ENCODE measurements at places on chromosomes 1 and 21.

DNA sequence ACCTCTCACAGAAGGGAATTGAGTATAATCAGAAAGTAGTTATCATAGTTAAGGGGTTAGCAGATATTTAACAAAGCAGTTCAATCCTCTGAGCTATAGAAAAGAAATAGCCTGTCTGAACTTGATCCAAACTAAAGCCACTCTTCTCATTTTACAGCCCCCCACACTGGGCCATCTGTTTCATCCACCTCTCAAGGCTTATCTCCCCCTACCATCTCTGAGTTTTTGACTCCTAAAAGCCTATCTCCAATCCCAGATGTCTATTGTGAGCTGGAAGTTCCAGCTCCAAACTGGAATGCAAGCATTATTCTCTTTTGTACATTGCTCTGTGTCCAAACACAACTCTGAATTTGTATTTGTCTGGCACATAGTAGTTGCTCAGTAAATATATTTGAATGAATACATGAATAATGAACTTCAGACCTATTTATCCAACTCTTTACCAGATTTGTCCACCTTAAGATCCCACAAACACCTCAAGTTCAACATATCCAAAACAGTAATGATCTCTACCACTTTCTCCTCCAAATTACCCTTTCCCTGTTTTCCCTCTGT, 98.1 kb downstream of the PLPP3 start:
- DNase-seq = no peak

DNA sequence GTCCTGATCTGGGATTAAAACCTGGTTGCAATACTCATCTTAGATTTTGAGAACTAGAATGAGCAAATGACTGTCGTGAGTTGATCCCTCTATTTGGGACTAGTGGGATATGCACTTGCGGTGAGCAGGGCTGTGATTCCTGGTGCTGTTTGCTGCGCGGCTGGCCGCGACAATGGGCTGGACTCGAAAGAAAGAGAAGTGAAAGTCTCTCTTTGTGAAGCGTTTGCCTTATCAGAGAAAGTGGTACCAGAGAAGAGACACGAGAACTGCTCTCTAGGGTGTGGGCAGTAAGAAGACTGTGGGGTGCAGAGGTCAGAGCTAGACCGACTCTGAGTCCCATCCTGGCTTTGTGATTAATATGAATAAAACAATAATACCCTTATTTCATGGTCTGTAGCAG, 8.6 kb downstream of the ST6GALNAC3 start:
- no peak for DNase-seq

DNA sequence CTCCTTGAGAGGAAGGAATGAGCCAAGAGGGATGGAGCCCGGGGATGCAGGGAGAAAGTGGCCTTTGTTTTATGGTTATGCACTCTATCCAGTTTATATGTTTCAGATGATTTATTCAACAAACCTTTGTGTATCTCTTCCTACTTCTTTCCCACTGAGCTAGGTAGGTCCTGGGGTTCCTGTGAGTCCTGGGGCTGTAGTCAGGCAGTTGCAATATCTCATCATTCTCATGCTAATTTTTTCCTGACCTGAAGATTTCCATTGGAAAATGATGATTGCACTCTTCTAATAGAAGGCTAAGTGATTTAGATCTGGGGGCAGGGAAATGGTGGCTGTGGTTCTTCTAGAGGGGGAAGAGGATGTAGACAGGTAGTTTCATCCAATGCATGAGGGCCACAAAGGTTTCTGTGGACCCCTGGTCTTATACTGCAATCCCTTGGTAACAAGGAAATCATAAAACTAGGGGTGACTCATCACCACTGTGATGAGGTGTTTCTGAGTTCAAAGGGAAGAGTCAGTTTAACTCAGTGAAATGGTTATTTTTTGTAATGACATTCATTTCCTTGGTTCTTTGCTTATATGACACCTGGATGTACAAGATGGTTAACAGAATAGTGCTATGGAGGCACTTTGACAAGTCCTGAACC, 20.2 kb downstream of the B3GALT5 start:
- DNase-seq = no peak

- no peak for DNase-seq
Observed at GRCh38 chr1:22747735-22748073, 37.1 kb downstream of the EPHB2 start.

GRCh38 chr21:29078869-29079767, 5.7 kb upstream of the CCT8 start:
- peak; percentile 21 for DNase-seq

DNA sequence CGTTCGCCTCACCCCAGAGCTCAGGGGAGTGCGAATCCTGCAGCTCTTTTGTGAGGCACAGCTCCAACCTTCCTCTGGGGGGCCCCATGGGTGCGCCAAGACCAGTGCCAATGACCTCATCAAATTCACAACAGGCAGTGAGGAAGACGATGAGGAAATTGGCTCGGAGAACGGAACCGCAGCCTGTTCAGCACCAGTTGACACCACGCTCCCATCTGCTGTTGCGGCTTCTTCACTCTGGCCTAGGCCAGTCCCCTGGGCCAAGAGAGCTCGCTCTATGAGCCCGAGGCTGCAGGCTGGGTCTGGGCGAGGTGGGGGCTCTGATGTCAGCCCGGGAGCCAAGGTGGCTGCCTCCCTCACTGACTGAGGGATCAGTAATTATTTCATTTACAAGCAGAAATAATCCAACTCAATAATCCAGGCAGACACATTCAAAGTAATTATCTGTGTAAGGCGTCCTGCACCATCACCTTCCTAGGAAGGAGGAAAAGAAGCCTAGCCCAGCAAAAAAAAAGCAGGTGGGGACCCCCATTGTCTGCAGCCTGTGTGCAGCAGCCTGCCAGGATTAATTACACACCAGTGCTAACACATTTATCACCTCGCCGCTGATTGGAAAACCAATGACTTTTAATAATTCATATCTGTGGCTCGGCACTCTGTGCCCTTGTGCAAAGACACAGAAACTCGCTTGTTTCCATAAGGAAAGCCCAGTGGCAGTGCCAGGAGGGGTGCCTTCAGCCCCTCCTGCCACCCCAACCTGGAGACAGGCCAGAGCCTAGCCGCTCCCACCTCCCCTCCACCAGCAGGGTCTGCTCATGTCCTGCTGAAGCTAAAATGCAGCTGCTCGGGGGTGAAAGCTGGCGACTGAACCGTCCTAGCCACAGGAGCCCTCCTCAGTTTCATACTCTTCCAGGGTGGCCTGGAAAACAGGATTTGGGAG, 1.9 kb downstream of the PLEKHA6 start:
- no peak for DNase-seq

- no peak for DNase-seq
Observed at GRCh38 chr1:114181356-114181755, 27.7 kb upstream of the SYT6 start.

GRCh38 chr1:42176902-42177519, 12.5 kb upstream of the GUCA2A start:
- no peak for DNase-seq

DNA sequence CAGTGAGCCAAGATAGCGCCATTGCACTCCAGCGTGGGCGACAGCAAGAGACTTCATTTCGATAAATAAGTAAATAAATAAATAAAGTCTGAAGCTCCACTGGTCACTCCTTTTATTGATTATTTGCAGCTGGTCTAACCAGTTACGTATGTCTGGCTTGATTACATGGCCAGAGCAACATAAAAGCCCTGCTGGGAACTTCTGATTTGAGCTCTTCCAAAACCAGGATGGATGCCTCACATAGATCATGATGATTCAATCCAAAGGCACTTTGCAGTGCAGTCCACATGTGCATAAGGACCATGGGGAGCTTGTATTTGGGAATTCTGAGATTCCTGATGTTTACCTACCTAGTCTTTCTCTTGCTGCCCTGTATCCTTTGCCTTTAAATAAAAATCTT, 24.0 kb downstream of the NSUN4 start:
- DNase-seq = no peak

DNA sequence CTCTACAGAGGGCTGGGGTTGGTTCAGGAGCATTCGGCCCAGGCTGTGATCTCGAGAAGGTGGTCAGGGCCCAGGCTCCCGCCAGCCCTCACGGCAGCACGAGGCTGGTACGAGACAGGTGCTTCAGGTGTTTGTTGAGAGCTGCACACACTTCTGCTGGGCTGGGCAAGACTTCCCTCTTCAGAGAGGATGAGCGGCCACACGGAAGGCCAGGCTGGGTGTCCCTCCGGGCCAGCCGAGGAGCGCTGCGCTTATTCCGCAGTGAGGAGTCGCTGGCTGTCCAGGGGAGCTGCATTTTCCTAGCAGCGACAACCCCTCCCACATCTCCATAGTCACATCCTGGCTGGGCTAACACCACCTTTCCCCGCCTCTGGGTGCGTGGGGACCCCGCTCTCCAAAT, 50.5 kb downstream of the PDE9A start:
- DNase-seq = no peak

DNA sequence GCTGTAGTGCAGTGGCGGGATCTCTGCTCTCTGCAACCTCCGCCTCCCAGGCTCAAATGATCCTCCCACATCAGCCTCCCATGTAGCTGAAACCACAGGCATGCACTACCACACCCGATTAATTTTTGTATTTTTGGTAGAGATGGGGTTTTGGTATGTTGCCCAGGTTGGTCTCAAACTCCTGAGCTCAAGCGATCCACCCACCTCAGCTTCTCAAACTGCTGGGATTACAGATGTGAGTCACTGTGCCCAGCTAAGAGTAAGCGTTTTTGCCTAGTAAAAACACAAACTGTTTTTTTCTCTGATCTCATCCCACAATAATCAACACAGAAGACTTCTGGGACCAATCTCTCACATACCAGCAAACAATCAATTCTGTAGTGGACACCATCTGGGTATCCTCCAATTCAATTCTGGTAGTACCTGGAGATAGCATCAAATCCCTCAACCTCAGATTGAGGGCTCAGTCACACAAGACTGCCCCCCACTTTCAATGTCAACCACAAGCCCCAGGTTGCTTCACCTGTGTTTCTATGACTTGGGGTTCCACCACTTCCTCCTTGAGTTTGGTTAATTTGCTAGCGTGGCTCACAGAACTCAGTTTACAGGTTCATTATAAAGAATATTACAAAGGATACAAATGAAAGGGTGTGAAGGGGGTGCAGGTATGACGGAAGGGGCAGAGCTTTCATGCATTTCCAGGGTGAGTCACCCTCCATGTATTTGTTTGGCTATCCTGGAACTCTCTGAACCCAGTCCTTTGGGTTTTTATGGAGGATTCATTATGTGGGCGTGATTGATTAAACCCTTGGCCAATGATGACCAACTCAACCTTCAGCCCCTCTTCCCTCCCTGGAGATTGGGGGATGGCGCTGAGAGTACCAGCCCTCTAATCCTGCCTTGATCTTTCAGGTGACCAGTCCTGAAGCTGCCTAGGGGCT, 40.0 kb upstream of the RHOU start:
- no peak for DNase-seq

GRCh38 chr1:15181564-15181963, 28.0 kb downstream of the TMEM51 start:
- no peak for DNase-seq

DNA sequence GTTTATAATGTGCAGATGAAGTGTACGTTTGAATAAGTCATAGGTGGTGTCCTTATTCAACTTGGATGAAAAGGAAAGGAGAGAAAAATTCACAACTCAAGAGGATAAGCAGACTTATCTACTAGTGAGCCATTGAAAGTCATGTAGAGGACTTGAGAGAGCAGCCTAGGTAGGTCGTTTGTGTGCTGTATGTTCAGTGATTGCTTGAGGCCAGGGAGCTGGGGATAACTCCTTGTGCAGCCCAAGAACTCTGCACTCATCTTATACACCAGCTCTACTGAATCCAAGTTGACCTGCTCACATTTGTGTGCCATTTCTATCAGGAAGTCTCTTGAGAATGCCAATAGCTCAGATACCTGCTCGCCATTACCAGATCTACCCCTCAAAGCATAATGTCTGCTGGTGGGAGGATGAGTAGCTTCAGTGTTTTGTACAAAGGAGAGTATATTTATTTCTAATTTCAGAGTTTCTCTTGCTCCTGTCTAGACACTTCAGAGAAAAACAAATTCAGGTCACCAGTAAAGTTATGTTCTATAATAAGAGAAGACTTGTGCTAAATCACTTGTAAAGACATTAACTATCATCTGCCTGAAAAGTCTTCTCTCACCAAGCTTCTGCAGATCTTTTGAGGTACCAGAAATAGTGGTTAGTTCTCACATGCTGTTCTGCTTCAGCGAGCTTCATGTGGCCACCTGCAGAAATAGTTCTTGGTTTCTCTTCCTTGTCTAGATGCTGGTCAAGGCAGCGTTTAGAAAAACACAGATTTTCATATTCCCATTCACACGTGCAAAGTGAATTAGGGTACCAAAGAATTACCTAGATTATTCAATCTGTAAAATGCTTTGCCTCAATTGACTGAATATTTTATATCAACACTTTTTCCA, 10.8 kb downstream of the S1PR1 start:
- DNase-seq = peak; percentile 23

GRCh38 chr1:93764366-93764750, 82.7 kb upstream of the BCAR3 start:
- no peak for DNase-seq

DNA sequence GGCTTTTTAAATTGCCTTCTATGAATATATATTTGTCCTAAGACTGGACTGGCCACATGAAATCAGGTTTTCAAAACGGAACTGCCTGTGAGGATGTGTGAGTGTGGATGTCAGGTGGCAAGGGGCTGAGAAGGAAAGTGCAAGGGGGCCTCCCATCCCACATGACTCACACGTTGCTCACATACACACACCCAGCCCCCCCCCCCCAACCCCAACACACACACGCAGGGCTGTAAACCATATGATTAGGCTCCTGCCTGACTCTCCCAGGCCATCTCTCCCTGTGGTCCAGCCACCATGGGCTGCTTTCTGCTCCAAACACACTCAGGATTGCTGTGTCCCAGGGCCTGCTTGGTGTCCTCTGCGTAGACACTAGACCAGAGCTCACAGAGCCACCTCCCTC, 22.4 kb downstream of the DEGS1 start:
- DNase-seq = peak; percentile 4

DNA sequence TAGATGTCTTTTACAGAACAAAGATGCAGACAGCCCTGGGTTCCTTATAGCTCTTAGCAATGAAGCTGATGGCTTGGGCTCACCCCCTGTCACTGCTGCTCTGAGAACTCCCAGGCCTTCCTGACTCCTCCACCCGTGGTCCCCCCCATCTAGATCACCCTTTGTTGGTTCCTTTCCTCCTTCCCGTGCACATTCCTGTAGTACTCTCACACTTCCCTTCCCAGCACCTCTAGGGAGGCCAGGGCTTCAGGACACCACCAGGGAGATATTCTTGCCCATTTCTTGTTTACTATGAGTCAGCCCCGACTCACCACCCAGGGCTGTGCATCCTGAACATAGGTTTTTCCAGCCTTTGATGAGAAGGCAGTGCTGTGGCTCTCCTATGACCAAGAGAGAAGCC, 14.4 kb upstream of the NOS1AP start:
- DNase-seq = no peak

All from CD8-positive, alpha-beta T cell (primary cell).